CD4-positive, alpha-beta memory T cell (primary cell): ENCODE measurements at places on chromosomes 7 and 10.

- DNase-seq = no peak
Observed at GRCh38 chr7:65809982-65810288, 62.9 kb upstream of the VKORC1L1 start.

DNA sequence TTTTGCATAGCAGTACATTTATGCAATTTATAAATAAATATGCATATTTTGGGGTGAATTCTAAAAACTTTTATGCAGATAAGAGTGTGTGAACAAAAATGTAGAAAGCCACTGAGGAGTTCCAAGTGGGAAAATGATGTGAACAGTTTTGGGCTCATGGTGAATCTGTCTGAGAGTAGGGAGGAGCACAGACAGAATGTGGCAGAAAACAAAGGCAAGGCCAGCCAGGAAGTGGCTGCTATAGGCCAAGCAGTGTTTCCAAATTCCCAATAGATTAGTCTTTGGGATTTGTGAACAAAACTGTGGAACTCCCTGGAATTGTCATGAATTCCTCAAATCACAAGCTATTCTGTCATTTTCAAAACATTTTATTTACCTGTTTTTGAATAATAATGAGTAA, 73.6 kb upstream of the AMPH start:
- DNase-seq = no peak

DNA sequence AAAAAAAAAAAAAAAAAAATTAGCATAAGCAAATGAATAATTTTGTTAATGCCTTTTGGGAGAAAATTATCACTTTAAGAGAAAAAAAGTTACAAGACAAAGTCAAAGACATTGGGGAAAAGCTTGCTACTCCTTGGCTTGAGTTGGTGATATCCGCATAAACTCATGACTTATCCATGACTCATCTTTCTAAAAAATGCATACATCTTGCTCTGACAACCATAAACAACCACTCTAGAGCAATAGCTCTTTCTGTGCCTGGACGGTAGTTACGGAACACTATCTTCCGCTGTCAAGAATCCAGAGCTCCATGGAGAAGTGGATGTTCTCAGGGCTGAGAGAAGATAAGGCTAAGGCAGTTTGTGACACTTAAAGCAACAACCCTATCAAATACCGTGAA, 281.1 kb upstream of the PFKP start:
- DNase-seq = no peak

- no peak for DNase-seq
Observed at GRCh38 chr7:152747224-152747623, 12.3 kb upstream of the ACTR3B start.

GRCh38 chr7:108239501-108240225, 109.5 kb upstream of the LAMB4 start:
- DNase-seq = no peak

DNA sequence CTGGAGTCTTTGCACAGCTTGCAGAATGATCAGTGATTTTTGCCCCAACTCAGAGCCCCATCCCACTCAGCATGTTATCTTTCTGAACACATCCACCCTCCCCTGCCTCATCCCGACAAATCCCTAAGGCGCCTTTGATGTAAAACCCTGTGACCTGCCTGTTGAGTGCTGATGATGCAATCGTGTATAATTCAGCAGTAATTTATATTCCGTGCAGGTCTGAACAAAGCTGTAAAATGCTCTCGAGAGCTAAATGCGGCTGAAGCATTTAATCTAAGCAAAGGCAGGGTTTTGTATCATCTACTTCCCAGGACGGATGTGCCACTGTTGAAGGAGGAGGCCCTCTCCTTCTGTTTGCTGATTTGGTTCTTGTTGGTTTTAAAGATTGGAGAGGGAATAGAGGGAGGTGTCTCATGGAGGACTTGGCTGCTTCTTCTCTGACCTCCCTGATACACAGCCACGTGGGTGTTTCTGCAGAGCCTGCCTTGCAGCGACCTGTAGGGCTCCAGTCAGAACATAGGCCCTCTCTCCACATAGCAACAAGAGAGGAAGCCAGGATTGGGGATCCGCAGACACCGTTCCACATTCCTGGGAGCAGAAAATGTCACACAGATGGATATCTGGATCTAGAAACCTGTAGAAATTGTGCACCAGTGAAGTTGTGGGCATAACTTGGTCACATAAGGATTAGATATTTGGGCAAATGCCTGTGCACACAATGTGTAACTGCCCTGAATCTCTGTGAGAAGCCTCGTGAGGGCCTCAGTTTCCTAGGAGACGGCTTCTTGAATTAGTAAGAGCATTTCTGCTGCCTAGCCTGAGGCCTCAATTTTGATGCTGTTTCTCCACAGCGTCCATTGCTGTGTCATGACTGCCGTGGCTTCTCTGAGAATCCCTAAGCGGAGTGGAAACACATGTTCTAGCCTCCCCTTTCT, 90.2 kb upstream of the AGK start:
- DNase-seq = no peak

DNA sequence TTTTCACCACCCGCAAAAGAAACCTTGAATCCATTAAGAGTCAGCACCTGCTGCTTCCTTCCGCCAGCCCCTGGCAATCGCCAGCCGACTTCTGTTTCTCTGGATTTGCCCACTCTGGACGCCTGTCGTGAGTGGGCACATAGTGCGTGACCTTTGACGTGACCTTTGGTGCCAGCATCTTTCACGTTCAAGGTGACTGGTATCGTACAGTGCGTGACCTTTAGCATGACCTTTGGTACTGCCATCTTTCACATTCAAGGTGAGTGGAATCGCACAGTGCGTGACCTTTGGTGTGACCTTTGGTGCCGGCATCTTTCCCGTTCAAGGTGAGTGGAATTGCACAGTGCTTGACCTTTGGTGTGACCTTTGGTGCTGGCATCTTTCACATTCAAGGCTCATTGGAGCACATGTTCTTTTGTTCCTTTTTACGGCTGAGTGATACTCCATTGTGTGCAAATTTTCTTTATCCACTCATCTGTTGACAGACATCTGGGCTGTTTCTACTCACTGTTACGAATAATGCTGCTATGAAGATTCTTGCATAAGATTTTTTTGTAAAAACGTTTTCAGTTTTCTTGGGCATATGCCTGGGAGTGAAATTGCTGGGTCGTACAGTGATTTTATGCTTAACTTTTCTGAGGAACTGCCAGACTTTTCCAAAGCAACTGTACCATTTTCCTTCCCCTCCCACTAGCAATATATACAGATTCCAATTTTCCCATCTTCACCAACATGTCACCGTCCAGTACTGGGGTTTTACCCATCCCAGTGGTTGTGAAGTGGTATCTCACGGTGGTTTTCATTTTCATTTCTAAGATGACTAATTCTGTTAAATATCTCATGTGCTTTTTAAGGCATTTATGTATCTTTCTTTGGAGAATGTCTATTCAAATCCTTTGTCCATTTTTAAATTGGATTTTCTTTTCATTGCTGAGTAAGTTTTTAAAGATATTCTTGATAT, 145.3 kb downstream of the DIP2C start:
- DNase-seq = no peak

GRCh38 chr7:122896509-122896908, 10.2 kb upstream of the CADPS2 start:
- no peak for DNase-seq

DNA sequence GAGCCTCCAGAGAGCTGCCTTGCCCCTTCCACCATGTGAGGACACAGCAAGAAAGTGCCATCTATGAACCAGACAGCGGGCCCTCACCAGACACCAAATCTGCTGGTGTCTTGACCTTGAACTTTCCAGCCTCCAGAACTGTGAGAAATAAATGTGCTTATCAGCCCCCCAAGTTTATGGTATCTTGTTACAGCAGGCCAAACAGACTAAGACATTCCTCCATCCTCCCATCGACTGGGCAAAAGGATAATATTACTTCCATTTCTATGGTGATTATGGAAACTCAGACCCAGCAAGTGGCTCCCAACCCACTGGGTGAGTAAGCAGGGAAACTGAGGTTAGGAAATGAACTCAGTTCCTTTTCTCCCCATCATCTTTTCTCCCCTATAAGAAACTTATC, 288.4 kb downstream of the KCNMA1 start:
- DNase-seq = no peak

DNA sequence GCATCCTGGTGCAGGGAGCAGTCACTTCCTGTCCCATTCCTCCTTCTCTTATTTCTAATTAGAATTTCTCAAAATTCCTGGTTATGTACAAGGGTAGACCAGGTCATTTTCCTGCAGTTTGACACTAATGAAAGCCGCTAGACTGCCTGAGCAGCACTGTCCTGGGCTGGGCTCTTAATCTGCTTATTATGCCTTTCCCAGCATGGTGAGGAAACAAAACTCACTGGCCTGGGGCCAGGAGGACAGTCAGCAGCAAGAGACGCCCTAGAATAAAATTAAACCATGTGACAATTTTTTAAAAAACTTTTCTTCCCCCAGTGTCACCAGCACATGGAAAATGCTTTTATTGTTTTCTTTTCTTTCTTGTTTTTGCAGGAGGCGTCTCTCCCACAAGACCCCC, 647.5 kb downstream of the TYW1 start:
- DNase-seq = no peak

DNA sequence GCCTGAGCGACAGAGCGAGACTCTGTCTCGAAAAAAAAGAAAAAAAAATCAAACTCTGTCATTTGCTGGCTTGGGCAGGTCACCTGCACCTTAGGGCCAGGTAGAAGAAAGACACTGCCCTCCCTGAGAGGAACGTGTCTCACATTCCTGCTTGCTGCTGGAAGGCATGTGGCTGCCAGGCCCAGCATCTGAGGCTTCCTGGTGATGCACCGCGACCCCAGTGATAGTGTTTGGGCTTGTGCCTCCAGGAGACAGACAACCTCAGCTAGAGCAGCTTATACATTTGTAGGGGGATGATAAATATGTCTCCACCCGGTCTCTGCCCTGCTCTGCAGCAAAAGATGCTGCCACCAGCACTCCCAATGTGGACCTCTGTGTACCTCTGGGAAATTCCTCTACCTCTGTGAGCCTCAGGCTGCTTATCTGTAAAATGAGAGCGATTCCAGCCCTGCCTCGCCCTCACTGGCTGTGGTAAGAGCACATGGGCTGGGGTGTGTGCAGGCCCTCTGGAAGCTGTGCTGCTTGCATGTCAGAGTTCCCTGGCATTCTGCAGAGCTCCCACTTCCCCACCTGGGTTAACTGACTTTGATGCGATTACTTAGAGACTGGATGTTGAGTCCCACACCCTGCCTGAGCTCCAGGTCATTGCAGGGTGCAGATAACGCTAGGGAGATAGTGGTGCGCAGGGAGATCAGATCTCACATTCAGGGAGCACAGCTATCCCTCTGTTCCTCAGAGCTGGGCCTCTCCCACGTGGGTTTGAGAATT, 19.9 kb downstream of the SLC29A3 start:
- DNase-seq = no peak

DNA sequence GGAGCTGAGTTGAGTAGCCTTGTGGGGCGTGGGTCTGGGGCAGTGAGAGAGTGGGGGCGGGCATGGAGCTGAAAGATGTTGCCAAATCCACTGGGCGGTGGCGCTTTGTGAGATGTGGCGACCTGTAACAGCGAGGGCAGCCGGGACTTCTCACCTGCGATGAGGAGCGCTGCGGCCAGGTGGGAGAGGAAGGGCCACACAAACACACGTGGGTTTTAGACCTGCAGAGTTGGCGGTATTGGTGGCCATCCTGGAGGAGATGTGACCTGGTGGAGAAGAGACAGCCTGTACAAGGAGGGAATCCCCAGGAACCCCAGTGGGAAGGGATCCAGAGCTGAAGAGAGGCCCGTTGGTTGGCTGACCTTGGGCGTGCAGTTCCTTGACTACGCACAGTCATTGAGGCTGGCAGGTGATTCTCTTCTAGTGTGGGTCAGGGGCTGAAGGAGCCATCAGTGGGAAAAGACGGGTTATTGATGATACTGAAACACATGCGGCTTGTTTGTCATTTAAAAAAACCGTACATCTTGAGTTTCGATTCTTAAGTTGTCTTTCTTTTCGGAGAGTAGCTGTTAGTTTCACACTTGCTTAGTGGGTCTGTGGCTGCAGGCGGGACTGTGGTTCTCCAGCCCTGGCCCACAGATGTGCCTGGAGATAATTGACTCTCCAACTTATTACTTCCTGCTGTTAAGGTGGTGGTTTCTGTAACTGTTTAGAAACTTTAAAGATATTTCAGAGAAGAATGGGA, 2.4 kb downstream of the CHST12 start:
- peak; percentile 68 for DNase-seq

- no peak for DNase-seq
Observed at GRCh38 chr7:137895301-137896221, 48.8 kb upstream of the DGKI start.

DNA sequence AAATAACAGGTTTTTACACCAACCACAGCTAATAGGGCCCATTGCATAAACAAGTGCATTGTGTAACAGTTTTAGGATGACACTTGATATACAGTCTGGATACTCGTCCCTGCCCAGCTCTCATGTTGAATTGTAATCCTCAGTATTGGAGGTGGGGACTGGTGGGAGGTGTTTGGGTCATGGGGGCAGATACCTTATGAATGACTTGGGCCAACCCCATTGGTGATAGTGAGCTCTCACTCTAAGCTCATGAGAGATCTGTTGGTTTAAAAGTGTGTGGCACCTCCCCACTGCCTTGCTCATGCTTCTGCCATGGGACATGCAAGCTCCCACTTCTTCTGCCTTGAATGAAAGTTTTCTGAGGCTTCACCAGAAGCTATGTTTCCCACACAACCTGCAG, 136.7 kb downstream of the PDE1C start:
- DNase-seq = no peak
